Stimulated activated CD4-positive, alpha-beta T cell treated with anti-CD3 and anti-CD28 coated beads, Interleukin-1b, Interleukin-23, amount 100 ng/mL, for 24 hours (primary cell): ENCODE measurements at places on chromosomes 6 and 20.
A peak's percentile ranks its signal among the peaks of the same experiment; 100 is the strongest.

- no peak for DNase-seq
Measured at GRCh38 chr20:63067721-63068560, 61.2 kb upstream of the BHLHE23 start.

DNA sequence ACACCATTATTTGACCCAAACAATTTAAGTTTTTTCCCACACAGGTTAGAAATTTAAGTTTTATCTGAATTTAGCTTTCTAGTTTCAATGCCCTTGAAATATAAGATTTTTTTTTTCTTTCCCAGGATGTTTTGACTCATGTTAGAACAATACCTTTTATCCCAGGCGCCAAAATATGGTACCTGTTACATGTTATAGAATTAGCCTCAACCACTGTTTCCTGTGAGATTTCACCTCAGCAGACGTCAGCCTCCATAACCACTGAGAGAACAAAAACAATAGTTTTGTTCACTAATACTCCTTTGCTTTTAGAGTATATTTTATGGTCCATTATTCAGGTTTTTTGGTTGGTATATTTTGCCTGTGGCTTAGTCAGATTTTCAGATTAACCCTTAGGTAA, 302.9 kb downstream of the CDKAL1 start:
- no peak for DNase-seq

DNA sequence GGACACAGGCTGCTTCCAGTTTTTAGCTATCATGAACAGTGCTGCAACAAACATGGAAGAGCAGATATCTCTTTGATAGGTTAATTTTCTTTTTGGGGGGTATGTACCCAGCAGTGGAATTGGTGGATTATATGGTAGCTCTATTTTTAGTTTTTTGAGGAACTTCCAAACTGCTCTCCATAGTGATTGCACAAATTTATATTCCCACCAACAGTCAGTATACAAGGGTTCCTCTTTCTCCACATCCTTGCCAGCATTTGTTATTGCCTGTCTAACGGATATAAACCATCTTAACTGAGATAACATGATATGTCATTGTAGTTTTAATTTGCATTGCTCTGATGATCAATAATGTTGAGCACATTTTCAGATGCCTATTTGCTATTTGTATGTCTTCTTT, 237.6 kb downstream of the MMUT start:
- no peak for DNase-seq

GRCh38 chr6:106244931-106245330, 80.6 kb downstream of the ATG5 start:
- no peak for DNase-seq

- no peak for DNase-seq
Measured at GRCh38 chr20:16441546-16442164, 131.6 kb downstream of the KIF16B start.

DNA sequence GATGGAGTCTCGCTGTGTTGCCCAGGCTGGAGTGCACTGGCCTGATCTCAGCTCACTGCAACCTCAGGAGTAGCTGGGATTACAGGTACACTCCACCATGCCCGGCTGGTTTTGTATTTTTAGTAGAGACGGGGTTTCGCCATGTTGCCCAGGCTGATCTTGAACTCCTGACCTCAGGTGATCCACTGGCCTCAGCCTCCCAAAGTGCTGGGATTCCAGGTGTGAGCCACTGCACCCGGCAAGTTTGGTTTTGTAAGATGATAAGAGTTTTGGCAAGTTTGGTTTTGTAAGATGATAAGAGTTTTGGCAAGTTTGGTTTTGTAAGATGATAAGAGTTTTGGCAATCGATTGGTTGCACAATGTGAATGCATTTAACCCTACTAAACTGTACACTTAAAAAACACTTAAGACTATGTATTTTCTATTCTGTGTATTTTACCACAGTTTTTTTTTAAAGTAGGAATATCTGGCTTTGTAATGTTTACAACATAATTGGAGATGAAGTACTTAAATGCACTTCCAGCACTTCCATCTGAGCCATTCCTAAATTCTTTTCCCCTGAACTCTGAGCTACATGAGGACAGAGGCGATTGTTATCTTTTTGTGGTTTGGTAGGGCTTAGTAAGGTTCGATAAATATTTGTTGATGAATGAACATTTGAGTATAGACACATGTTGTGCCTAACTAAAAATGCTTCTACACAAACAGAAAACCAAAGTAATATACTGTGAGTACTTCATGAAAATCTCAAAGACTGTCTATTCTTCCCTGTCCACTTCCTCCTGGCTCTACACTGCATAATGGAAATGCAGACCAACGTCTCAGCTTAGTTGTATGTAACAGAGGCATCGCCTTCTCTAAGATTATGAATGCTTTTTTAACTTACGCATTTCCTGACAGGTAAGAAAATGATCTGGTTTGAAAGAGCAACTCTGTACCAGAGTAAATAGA, 18.8 kb downstream of the SAMHD1 start:
- DNase-seq, result no peak

DNA sequence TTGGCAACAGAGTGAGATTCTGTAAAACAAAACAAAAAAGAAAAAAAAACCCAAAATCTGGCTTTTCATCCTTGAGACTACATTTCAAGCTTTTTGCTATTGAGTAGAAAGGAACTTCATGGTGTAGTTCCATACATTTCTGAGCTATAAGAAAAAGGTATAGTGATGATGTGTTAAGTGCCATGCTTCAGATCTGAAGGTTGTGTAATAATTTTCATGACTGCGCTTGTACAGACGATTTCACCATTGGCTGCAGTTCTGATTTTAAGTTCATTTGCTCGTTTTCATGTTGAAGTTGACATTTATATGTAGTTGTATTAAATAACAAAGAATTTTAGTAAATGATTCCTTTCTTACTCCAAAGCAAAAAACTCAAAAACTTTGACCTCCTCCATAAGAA, 247.6 kb downstream of the ARID1B start:
- no peak for DNase-seq

- DNase-seq, result peak; percentile 65
Measured at GRCh38 chr6:32153564-32154513, at the start of gene PPT2. Gene PPT2 (plus strand): TSS chr6:32154141. CDS start chr6:32154595, 454 bp downstream.

GRCh38 chr20:16295534-16295933, 277.7 kb downstream of the KIF16B start:
- DNase-seq, result no peak

- no peak for DNase-seq
Measured at GRCh38 chr6:144027932-144028587, 20.0 kb upstream of the PLAGL1 start.

GRCh38 chr6:137171824-137172733, 1.4 kb downstream of the IL22RA2 start:
- DNase-seq, result no peak

DNA sequence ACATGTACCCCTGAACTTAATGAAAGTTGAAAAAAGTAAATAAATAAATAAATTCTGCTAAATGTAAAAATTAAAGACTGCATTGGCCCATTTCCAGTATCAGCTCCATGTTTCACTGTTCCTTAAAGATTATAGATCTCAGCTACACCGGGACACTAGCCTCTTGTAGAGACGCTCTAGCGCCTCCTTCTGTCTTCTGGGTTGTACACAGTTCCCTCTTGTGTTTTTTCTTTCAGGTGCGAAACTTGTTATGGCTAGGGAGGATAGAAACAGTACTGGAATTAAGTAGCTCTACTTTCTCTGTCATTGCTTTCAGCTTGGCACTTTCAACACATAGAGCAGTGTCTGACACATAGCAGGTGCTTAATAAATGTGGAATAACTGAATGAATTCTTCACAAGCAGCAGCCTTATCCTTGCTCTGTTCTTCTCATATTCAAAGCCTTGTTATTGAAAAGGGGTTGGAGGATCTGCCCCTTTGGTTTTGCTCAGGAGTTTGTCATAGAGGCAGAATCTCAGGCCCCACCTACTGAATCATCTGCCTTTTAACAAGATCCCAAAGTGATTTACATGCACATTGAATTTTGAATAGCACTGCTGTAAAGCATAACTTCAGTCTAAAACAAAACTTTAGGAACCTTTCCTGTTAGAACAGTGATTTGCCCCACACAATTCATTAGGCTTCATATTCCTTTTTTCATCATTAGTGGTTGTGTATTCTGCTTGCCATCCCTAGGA, 92.3 kb downstream of the FIG4 start:
- no peak for DNase-seq

GRCh38 chr6:106724848-106725247, 95.5 kb downstream of the QRSL1 start:
- DNase-seq, result no peak

- no peak for DNase-seq
Measured at GRCh38 chr20:36700438-36700837, 45.5 kb downstream of the NDRG3 start.

DNA sequence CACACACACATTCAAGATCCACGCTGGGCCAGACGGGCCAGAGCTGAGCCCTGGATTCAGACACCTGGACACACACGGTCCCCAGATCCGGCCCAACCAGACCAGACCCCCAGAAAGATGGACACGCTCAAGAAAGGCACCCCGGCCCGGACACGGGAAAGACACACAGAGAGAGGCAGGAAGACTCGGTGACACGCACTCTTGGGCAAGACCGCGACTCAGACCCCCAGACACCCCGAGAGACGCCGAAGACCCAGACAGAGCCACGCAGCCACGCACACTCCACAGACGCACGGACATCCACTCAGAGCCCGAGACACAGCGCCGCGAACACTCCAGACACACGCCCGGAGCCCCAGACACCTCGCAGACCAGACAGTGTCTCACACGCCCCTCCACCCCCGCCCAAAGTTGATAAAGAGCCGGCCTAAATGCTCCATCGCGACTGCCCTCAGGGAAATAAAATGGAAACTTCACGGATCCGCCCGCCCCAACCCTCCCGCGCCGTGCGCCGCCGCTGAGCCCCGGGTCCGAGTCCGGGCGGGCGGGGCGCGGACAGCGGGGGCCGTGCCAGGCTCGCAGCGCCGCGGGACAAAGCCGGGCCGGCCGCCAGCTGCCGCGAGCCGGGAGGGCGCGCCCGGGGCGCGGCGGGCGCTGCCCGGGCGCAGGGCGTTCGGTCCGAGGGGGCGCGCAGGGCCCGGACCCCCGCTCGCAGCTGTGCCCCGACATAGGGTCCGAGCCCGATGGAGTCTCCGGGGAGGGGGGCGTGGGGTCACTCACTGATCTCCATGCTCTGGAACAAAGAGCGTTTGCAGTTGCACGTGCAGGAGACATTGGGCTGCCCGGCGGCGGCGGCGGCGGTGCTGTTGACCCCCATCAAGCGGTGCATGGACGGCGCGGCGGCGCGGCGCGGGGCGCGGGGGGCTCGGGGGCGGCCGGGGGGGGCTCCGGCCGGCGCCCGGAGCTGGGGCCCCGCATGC, 831 bp downstream of the PMEPA1 start:
- no peak for DNase-seq

DNA sequence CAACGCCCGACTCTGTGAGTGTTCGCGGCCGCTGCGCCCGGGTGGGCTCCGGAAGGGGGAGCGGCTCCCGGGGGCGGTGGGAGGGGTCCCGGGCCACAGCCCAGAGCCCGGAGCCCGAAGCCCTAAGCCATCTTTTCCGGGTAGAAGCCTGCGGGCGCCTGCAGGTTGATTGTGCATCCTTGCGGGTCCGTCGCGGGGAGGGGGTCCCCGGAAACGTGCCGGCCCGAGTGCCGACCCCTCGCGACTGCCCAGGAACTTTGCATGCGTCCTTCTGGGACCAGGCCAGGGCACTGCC, 413 bp downstream of the PTPRA start:
- no peak for DNase-seq

GRCh38 chr20:14883324-14883723, 545.9 kb upstream of the FLRT3 start:
- no peak for DNase-seq

DNA sequence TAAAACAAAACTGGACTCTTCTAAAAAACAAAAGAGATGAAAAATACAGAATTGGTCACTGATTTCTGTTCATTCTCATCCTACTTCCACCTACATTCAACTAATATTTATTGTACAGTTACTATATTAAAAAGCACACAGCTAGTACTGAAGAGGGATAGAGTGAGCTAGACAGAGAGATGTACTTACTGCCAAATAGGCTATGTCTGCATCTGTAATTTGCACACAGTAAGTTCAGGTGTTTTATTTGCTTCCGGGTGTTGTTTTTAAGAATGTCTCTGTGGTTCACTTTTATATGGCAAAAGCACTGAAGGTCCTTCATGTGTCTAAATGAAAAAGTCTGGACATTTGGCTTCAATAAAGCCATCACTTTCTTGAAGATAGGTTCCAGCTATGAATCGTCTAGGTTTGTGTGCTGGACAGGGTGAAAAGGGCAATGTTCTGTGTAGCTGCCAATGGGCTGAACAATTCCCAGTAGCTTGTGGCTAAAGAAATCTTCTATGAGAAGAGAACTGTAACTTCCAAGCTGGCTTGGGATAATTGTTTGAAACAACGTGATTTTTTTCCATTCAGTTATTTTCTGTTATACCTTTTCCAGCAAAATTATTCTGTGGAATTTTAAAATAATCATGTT, 47.3 kb downstream of the EPB41L2 start:
- DNase-seq, result no peak

GRCh38 chr20:22576733-22577514, 7.4 kb downstream of the FOXA2 start:
- no peak for DNase-seq

DNA sequence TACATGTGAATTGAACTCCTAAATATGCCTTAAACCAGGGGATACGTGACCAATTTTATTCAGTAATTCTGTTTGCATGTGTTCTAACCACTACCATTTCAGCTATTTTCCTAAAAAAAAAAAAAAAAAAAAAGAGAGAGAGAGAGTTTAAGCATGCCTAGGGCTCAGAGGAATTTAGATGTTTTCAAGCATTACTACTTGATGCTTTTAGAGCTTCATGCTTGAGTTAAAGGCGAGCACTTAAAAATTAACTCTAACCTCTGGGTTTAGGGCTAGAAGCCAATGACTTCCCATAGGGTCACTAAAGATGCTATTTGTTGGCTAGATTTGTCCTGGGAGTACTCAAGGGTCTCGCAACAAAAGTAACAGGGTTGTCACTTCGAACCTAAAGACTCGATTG, 217.7 kb downstream of the ATXN1 start:
- DNase-seq, result no peak

GRCh38 chr20:15674253-15675060, 898.8 kb downstream of the KIF16B start:
- DNase-seq, result no peak

DNA sequence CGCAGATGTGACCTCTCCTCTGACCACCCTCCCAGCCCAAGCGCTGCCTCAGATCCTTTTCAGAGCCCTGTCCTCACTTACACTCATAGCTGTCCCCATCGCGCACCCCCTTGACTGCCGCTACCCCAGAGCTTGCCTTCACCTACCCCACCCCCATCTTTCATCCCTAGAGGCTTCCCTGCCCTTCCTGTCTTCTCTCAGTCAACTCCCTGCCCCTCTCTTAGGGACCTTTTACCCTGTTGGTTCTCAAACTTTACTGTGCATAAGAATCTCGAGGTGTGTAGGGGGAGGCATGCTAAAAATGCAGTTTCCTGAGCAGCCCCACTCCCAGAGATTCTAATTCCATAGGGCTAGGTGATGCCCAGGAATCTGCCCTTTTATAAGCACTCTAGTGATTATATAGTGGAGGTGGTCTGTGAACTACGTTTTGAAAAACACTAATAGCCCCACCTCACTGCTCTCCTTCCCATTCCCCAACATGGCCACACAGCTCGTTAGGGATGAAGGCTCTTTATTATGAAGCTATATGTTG, 725 bp downstream of the TM9SF4 start:
- DNase-seq, result no peak

- no peak for DNase-seq
Measured at GRCh38 chr20:37973059-37973910, 60.0 kb downstream of the TTI1 start.
